ENCODE measurements at places on chromosomes 11 and 22.
A peak's percentile ranks its signal among the peaks of the same experiment; 100 is the strongest.

DNA sequence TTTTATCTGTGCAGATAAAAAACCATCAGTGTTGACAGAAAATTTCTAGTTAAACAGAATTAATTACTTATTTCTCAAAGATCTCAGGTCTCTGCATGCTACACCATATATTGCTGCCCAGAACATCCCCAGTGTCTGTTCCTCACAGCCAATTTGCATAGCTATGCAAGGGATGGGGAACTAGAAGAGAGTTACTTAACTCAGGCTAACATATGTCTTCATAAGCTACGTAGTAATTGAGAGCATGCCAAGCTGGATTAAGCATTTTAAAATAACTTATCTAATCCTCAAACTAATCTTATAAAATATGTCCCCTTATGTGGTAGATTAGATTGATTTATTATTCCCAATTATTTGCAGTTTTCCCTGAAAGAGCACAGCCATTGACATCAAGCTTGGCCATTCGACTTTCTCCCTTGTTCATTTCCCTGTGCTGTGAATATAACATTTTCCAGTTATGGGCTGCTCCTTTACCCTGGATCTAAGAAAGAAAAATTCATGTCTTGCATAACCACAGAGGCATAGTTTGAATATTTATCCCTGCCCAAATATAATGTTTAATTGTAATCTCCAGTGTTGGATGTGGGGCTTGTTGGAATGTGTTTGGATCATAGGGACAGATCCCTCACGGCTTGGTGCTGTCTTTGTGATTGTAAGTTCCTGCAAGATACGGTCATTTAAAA is 69.1 kb downstream of the C11orf87 start:
- no peak for ATAC-seq

GRCh38 chr11:1932105-1932480 is 12.6 kb downstream of the TNNT3 start:
- no peak for ATAC-seq

DNA sequence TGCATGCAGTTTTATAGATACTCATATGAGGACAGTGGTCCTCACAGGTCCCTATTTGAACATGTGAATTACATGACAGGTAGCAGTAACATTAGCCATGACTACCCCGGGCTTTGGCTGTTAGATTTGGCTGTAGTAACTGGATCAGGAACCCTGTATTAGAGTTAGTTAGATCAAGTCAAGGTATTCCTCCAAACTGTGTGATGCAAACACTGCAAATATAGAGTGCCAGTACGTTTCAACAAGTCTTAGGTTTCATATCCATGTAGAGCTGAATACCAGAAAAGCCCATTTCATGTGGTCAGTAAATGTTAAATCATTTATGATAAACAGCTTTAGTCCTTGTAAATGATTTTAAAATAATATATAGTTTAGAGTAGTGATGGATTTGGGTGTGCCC is 29.5 kb upstream of the PITPNB start:
- ATAC-seq: no peak

GRCh38 chr11:128302425-128303186 is 284.8 kb downstream of the ETS1 start:
- peak; percentile 89 for ATAC-seq

DNA sequence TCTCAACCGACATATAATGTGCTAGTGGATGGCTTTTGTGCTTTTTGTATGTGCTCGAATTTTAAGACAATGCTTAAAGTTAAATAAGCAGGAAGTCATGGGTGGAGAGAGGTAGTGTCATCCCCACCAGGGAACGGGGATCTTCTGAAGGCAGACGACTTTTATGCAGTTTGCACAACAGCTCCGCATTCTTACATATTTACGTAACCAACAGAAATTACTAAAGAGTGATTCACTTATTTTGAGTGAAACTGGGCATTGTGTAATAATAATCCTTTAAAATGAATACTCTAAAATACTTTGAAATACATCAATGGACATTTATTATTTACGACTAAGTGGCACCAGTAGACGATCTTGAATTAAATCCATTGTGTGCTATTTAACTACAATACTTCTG is 305.1 kb downstream of the CNTN5 start:
- no peak for ATAC-seq

- no peak for ATAC-seq
Observed at GRCh38 chr11:20647976-20648565, 21.3 kb upstream of the NELL1 start.

Data from activated CD4-positive, CD25-positive, alpha-beta regulatory T cell treated with anti-CD3 and anti-CD28 coated beads, Interleukin-2, amount 50 U/mL, for 24 hours (primary cell).